ENCODE measurements at places on chromosomes 4 and X. TPM values are rescaled to one million over a fixed set of nuclear protein-coding genes. Genes with fewer than 3 reads are reported as not detected.

XG gene
- 0.71 TPM for total RNA-seq

AMBN gene
- total RNA-seq: not detected

OTC gene
- total RNA-seq: not detected

SEC24D gene
- 11.5 TPM for total RNA-seq

DNA sequence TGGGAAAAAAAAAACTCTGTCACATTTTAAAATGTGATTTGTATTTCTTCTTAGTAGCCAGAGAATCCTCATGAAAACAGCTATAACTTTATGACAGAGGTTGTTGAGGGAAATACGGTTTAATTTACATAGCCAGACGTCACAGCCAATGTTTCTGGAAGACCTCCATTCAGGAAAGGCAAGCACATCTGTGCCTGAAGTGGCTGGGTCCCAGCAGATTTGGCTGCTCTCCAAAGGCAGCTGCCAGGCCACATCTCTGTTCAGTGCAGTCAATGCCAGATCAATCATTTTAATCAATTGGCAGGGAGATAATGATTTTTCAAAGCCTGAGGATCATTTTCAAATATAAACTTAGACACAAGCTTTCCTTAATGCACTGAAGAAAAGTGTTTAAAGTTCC is 86.5 kb upstream of the ZIC3 start:
- DNase-seq: no peak

DNA sequence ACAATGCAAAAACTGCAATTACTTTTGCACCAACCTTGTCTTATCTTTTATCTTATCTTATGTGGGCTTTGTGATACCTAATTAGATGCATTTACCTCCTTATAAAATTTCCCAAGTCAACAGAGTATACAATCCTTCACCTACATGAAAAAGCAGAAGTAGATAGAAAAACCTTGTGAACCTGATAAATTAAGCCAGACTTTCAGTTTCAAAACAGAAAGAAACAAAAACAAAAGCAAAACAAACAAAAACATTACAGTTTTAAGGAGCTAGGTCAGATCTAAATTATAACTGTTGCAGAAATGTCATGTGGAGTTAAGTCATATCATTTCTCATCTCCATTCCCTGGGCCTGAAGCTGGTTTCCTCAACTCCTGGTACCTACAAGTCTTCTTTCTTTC is 24.9 kb upstream of the CXXC4 start:
- no peak for DNase-seq

DNA sequence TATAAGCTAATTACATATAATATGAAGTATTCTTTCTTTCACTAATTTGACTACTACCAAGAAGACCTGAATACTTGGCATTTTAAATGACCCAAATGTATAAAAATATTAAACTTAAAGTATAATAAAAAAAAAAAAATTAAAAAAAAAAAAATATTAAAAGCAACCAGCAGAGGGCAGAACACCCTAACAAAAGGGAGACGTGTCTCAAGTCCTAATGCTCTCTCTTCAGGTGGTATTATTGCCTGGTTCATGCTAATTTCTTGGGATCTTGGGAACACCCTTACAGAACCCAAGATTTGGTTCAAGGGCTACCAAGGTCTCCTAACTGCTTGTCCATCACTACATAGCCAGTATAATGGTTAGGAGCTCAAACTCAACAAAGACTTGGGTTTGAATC is 754.8 kb downstream of the RAB28 start:
- DNase-seq: no peak

- no peak for DNase-seq
These were observed 362.7 kb downstream of the STIM2 start for GRCh38 chr4:27223326-27223725.

DNA sequence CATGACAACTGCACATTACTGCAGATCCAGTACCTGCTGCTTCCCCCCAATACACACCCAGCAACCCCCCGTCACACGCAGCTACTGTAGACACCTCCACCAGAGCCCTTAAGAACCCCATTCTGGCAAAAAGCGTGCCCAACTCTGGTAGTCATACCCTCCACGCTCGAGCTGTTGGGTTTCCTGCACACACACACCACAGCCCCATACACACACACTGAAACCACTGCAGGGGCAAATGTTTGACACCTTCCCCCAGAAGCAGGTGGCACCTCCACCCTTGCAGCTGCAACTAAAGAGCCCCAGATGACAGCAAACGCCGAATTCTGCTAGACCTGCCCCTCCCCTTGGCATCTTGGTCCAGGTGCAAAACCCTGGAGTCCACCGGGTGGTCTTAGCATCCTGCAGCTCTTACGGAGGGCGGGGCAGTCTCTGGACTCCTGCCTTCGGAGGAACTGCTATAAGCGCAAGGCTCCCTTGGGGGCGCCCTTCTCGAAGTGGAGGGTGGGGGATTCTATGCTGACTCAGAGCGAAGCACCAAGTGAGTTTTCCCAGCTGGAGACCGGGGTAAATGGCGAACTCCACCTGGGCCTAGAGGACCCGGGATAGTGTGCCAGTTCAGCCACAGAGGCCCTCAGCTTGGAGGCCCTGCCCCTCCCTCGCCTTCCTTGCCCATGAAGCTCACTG is 1.5 kb downstream of the FRMPD3 start:
- no peak for DNase-seq

DNA sequence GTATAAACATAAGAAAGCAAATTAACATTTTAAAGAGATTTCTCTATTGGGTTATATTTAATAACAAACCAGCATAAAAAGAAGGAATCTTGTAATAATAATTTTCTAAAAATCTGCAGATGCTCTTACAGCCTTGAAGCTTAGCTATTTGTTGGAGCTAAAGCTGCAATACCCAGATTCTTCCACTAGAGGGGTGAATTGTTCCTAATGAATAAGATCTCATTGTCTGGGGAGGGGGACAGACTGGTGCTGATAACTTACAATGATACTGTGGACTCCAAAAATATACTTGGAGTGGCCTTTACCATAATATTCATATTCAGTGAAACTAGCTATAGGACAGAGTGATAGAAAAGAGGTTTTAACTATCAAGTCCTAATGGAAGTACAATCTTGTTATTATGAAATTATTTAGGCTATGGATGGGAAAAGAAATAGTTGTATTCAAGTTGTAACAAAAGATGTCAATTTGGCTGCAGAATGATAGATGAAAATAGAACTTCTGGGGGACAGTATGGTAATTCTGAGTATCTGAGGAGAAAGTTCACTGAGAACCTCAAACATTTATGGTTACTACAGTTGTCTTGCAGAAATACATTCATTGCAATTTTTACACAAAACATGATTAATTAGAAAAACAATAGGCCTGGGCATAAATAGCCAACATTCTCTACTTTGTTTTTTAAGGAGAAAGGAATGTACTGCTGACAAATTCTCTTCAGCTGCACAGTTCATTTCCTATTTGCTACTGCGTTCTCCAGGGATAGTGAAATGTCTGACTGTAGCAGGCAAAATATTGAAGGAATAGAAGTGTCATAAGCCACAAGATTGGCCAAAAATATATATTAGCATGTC is 443.3 kb downstream of the GBA3 start:
- peak; percentile 7 for DNase-seq
